Stimulated activated CD8-positive, alpha-beta memory T cell treated with anti-CD3 and anti-CD28 coated beads, Interleukin-15, amount 100 ng/mL, for 24 hours (primary cell): ENCODE measurements at places on chromosomes 2 and 18.

- DNase-seq: no peak
Observed at GRCh38 chr18:36702401-36703013, 126.3 kb downstream of the TPGS2 start.

GRCh38 chr2:218263817-218264641 lies 3.2 kb downstream of the GPBAR1 start:
- no peak for DNase-seq

DNA sequence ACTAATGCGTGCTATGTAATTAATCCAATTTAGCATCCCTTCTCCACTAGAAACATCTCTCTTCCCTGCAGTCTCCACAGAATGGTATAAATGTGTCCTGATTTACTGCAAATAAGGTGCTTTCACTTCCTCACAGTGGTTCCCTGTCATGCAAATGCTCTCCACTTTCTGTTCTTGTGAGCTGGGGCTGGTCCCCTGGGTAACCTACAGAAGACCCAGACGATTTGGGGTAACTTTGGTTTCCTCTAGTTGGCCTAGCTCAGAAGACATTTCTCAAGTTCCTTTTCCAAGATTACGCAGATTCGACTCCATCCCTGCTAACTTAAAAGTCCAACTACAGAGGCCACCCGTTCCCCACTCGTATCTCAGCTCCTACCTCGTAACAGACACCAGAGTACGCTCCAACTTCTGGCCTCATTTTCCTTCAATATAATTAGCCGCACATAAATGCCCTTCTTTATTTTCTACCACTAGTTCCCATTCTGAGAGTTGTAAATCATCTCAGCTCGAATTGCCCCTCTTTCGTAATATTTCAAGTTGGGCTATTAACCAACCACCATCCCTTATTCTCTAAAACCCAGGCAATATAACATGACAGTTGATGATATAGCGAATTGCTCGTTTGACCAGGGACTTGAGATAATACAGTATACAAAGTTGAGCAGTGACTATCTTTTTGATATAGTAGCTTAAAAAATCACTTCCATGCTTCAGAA lies 28.8 kb upstream of the NEDD4L start:
- DNase-seq: no peak

DNA sequence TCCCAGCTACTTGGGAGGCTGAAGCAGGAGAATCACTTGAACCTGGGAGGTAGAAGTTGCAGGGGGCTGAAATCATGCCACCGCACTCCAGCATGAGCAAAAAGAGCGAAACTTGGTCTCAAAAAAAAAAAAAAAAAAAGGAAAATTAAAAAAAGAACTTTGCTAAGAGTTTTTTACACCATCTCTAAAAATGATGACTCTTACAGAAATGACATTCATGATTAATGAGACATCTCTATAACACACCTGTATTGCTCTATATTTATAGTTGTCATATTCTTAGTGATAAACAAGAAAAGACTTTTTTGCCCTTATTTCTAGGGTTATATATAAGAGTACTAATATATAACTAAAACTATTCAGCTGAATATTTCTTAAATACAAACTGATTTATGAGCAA lies 34.4 kb downstream of the ANKRD44 start:
- DNase-seq: no peak

GRCh38 chr2:165593081-165593480 lies 123.6 kb downstream of the CSRNP3 start:
- no peak for DNase-seq

DNA sequence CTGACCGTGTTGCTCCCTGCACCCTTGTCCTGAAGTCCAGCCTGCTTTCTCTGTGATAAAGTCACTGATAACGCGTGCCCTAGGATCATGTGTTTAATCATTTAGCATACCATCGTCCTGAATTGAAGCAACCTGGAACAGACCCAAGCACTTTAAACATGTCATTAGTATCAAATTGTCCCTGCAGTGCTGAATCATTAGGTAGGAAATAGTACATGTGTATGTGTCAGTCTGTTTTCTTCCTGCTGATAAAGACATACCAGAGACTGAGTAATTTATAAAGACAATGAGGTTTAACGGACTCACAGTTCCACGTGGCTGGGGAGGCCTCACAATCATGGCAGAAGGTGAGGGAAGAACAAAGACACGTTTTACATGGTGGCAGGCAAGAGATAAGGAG lies 2.8 kb downstream of the ASB18 start:
- DNase-seq: no peak

GRCh38 chr2:132438691-132439090 lies 22.1 kb downstream of the GPR39 start:
- DNase-seq: no peak

GRCh38 chr2:159164457-159164911 lies 122.0 kb downstream of the WDSUB1 start:
- no peak for DNase-seq

GRCh38 chr18:26579941-26580618 lies 31.7 kb upstream of the KCTD1 start:
- no peak for DNase-seq

DNA sequence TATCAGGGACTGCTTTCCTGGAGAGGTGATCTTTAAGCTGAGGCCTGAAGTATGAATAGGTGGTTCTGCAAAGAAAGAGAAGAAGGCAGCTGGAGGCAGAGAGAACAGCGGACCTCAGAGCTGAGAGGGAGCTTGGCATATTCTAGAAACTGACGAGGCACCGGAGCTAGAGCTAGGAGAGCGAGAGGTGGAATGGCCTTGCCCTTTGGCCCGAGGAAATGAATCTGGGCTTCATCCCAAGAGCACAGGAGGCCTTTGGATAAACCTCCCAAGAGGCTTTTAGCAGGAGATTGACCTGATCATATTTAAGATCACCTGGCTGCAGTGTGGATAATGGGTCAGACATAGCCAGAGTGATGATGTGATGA lies 7.9 kb downstream of the DYSF start:
- no peak for DNase-seq

DNA sequence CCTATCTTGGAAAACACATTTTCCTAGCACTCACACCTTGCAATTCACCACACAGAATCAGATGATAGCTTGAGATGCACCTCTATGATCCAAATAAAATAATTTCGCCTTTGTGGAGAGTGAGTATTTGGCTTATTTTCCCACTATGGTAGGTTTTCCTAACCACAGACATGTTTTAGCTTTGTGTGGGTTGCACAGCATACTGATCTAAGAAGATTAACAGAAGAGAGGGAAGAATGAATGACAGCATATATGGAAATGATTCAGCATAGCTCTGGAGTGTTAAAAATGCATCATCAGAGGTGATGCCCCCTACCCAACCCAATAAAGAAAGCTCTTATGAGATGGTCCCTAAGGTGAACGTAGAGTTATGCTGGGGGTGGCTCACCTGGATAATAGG lies 72.5 kb downstream of the GCA start:
- no peak for DNase-seq

DNA sequence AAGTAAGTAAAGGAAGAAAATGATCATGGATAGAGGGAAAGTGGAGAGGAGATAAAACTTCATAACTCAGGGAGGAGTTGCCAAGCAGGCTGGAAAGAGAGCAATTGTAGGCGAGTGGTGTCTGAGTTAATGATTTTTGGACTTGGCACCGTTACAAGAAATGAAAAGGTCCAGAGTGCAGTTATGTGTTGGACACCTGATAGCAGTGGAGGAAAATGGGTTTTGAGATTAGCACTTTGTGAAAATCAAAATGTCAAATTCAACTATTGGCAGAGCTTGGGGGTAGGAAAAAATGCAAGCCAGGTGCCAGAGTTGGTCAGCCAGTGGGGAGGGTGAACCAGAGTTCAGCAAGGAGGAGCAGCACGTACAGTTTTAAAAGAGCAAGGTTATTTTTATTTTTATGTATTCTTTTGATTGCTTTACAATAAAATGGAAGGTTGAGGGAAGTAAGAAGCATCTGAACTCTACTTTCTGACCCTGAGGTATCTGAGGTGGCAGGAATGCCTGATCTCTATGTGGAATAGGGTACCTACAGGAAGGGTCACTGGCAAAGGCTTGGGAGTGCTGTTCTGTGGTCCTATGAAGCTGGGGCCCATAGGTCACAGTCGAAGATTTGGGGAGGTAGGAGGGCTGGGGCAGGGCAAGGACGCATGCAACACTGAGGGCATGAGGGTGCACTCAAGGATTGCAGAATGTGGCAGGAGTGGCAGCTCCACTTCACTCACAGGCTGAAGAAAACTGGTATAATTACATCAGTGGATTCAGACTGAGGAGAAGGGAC lies 127.5 kb downstream of the CD8B2 start:
- DNase-seq: no peak

GRCh38 chr2:119491776-119492525 lies 32.3 kb downstream of the SCTR start:
- DNase-seq: no peak

- DNase-seq: peak; percentile 30
Observed at GRCh38 chr2:195533771-195534642, 123.0 kb upstream of the SLC39A10 start.

- no peak for DNase-seq
Observed at GRCh38 chr2:167990062-167990461, 257.3 kb downstream of the STK39 start.

DNA sequence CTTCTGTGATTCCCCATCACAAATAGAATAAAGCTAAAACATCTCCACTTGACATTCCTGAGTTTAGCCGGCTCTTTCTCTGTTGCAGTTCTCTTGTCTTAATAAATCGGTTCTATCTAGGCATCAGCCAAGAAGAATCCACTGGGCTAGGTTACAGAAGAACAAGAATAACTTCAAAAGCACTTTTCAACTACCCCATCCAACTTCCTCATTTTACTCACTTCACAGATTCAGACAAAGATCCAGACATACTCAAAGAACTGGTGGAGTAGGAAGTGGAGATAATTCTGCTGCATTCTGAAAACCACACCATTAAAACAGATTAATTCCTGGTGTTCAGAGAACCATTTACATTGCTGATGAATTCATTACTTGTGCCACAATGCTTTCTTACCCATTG lies 9.6 kb upstream of the ALPK2 start:
- no peak for DNase-seq

GRCh38 chr2:218894151-218894879 lies 13.7 kb downstream of the WNT10A start:
- DNase-seq: no peak

DNA sequence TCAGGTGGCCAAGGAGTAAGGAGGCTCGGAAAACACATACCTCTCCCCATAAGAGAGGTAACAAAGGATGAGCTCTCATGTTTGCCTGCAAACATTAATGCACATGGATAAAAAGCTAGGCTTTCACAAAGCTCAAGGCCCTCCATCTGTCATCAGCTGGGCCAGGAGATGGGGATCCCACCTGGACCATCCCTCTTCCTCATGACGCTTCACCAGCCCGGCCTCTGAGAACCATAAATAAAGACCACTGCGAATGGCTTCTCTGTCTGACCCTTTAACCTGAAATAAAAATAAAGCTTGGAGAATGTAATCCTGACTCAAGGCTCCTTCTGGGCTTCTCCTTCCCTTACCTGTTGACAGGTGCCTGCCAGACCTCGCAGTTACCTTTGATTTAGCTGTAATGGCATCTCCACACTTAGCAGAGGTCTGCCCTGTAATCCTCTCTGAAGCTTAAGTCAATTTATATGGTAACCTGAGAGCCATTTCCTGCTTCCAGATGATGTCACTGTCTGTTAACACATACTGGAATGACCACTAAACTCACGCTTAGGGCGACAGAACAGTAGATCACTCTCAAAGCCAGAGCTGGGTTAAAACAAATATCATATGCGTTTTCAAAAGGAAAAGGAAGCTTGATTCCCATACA lies 29.3 kb upstream of the FOXI3 start:
- no peak for DNase-seq

DNA sequence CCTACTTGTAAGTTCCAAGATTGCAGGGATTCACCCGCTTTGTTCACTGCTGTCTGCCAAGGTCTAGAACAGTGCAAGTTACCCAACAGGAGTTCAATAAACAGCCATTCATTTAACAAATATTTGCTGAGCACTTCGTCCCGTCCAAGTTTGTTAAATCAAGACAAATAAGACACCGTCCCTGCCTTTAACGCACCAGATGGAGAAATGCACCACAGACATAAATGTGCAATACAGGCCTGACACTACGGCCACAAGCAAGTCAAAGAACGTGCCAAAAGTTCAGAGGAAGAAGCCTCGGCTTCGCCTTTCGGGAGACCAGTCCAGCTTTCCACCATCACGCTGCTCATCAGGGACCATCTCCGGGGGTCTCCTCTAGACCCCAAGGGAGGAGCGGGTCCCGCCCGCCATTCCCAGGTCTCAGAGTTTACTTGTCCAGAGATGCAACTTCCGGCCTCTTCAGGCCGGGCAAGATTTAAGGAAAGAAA lies 429 bp downstream of the C2orf76 start:
- no peak for DNase-seq
